H54 (cell line): ENCODE measurements at places on chromosomes 3 and 15.

DNA sequence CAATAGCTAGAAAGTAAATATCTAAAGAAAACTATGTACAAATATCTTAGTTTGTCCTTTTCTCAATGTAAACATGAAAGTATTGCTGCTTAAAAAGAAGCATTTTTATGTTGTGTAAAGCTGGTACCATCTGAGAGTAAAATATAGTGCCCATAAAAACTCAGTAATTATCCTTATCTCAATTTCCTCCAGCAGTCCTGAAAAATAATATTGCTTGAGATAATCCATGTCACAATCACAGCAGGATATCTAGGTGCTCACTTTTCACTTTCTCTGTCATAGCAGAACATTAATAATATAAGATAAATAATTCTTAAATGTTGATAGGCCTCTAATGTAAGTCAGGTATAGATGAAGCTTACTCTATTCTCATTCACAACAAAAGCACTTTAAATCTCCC, 285.5 kb downstream of the ZBBX start:
- DNase-seq, result no peak

GRCh38 chr3:50604628-50605588, 6.7 kb downstream of the CISH start:
- no peak for DNase-seq

GRCh38 chr15:67708500-67708899, 116.8 kb upstream of the SKOR1 start:
- DNase-seq, result no peak

GRCh38 chr3:29759411-29760225, 478.7 kb downstream of the RBMS3 start:
- DNase-seq, result no peak

DNA sequence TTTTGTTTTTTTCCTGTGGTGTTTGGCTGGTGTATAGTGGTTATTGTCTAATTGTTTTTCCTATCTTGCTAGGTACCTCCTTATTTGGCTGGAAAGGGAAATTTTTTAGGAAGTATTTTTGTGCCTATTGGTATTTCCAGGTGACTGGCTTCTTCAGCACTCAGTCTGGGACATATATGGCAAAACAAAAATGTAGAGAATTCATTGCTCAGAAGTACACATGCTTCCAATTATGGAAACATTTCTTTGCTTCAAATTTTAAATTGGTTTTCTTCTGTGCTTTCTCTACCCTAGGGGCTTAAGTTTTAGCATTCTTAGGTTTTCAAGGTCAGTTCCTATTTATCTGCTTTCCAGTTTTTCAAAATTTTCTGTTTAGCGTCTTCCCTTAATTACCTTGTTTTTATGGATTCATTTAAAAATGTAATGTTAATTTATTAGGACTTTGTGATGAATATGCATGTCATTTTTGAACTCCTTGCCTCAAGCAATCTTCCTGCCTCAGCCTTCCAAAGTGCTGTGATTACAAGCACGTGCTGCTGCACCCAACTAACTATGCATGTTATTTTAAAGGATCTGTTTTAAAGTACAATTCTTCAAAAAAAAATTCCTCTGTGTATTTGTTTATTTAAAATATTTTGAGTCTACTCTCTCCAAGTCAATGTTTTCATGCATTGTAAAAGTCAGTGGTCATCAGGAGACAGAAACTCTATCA, 231.9 kb upstream of the DPPA4 start:
- no peak for DNase-seq

DNA sequence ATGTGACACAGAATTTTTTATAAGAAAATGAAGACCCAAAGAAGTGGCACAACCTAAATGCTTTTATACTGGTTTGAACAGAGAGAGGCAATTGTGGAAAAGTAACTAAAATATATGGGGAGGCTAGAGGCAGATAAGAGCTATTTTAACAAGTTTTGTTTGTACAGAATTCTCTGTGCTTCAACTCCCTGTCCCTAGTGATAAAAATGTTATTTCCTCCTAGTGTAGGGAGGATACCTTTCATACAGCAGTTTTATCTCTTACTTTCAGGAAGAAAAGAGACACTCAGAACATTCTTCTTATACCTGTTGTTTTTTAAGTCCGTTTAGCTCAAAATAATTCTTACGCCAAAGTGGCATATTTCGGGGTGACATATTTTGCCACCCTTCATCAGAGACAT, 21.2 kb upstream of the ZNF639 start:
- no peak for DNase-seq

DNA sequence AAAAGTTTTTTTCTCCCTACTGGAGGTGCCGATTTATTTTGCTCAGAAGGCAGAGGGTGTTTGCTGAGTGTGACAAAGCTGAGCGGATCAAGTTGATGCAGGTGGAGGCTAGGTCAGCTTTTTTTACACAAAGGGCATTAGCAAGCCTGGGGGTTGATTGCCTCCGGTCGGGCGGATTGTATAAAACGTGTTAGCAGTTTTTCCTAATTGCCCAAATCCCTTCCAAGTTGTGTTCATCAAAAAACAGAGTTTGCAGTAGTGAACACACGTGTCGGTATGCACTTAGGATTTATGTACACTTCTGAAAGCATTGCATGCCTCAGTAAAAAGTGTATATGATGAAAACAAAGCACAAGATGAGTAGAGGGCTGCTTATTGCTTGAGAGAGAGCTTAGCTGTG, 2.6 kb downstream of the GPR160 start:
- DNase-seq, result no peak

- DNase-seq, result no peak
These were observed 21.1 kb downstream of the UPK1B start for GRCh38 chr3:119194237-119195150.

GRCh38 chr15:56919609-56920366, 1.3 kb downstream of the TCF12 start:
- DNase-seq, result peak; percentile 9

- no peak for DNase-seq
These were observed at the start of gene BHLHE40 for GRCh38 chr3:4979428-4980228. BHLHE40 (plus strand) TSS chr3:4979437; CDS start chr3:4979719, 282 bp downstream.

DNA sequence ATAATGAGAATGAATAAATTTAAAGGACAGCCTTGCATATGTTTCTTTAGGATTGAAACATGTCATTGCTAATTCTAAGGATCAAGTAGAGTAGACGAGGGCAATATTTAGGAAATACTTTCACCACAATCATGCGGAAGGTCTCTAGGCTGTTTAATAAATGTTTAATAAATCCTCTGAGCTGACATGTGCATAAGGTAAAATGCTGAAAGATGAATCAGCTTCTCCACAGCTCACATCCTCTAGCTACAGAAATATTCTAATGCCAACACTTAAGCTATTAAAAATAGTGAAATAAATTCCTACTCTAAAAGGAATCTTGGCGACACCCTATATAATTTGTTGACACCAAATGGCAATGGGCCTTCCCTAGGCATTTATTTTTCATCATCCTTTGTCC, 407.3 kb downstream of the TBL1XR1 start:
- no peak for DNase-seq

- DNase-seq, result no peak
These were observed 10.3 kb downstream of the MASP1 start for GRCh38 chr3:187281191-187281714.

- no peak for DNase-seq
These were observed 153.8 kb downstream of the MTHFS start for GRCh38 chr15:79743032-79743431.

GRCh38 chr3:20576228-20576627, 390.2 kb upstream of the SGO1 start:
- no peak for DNase-seq

- no peak for DNase-seq
These were observed 586 bp downstream of the TM4SF1 start for GRCh38 chr3:149376718-149377407.

DNA sequence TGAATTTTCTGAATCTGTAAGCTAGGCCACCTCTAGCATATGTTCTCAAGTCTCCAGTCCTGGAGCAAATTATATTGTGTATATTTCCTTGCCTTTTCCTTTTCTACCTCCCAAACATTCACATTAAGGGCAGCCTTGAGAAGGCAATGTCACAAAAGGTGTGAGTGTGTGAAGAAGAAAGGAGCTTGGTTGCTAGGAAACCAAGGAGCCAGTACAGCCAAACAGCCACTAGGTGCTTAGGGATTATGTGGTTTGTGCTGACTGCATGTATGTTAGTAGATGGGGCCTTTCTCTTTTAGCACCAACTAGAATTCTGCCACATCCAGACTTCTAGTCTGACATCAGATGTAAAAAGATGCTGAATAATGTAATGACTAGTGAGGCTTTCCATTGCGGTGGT, 118.8 kb upstream of the DAZL start:
- no peak for DNase-seq

- DNase-seq, result no peak
These were observed 570.6 kb downstream of the ZBBX start for GRCh38 chr3:166809520-166809919.

DNA sequence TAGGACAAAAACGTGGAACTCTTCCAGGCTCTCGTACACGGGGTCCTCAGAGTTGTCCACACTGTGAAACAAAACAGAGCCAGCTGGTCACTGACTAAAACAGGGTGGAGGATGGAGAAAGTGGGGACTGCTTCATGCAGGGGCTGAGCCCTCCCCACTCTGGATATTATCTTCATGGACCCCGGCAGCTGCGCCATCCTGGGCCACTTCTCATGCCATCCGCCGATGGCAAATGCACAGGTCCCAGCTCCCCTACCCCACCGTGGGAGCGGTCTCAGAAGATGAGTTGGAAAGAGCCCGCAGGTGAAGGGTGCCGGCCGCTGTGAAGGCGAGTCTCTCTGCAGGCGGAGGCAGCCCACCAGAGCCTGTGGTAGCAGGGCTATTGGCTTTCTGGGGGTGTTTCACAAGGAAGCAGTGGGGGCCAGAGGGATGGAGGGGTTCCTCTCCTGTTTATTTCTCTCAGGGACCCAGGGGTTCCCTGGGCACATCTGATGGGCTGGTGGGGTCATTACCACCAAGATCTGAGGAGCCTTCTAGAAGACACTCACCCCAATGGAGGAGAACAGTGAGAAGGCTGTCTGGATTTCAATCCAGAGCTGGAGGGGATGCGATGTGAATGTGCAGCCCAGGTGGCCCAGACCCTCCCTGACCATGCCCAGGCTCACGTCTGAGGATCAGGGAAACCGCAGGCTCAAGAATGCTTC, 177.3 kb downstream of the KLF13 start:
- DNase-seq, result no peak

DNA sequence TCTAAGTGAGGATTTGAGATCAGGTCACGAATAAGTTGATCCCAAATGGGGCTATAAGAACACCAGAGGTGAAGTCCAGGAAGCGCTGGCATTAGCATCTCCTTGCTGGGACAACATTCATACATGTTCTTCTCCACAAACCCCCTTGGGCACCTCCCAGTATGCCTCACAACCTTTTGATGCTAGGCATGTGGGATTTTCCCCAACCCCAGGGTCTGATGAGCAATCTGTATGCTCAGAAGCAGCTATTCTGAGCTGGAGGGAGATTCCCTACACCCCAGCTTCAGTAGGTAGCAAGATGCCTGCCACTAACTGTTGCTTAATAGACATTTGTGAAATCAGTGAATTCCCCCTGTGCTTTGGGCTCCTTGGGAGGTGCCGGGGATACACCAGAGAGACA, 32.2 kb downstream of the SLC6A11 start:
- DNase-seq, result no peak

DNA sequence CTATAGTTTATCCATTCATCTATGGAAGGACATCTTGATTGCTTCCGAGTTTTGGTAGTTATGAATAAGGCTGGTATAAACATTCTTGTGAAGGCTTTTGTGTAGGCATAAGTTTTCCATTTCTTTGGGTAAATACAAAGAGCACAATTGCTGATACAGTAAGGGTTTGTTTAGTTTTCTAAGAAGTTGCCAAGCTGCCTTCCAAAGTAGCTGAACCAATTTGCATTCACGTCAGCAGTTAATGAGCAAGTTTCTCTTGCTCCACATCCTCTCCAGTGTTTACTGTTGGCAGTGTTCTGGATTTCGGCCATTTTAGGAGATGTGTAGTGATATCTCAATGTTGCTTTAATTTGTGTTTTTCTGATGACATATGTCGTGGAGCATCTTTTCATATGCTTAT, 34.2 kb downstream of the GABRA5 start:
- no peak for DNase-seq

- no peak for DNase-seq
These were observed 6.4 kb downstream of the NSUN3 start for GRCh38 chr3:94069194-94069813.

DNA sequence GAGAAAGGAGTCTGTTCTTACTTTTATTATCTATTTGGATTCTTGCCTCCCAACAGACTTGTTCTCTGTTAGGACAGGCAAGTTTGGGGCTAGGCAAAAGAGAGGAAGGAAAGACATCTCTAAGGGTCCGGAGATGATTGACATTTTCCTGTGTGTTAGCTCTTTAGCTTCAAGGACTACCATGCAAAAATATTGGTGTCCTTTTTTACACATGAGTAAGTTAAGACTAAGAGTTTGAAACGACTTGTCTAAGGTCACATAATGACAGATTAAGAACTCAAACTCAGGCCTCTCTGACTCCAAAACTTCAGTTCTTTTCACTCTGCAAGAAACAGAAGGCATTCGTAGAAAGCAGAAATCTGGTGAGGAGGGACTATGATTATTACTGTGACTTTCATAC, 5.9 kb downstream of the LMCD1 start:
- DNase-seq, result no peak

- DNase-seq, result no peak
These were observed 365.9 kb upstream of the PROK2 start for GRCh38 chr3:72150634-72151412.

GRCh38 chr3:14177580-14178246, 688 bp downstream of the XPC start:
- DNase-seq, result no peak

GRCh38 chr3:59486520-59486919, 436.7 kb upstream of the CFAP20DC start:
- no peak for DNase-seq

DNA sequence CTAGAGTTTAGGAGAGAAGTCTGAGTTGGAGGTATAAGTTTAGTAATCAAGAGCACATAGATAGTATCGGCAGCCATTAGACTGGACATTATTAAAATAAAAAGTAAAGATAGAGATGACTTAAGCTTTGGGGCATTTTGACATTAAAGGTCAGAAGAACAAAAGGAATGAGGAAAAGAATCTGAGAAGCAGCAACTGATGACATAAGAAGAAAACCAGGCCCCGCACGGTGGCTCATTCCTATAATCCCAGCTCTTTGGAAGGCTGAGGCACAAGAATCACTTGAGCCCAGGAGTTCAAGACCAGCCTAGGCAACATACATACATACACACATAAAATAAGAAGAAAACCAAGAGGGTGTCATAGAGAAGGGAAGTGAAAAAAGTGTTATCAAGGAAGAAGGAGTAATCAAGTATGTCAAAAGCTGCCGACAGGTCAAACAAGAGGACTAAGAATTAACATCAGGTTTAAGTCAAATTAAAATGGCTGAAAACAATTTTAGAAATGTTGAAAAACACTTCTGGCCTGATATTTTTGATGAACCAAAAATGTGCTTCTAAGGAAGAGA, 38.9 kb downstream of the ACAP2 start:
- DNase-seq, result no peak

GRCh38 chr3:124920718-124921117, 13.8 kb downstream of the MUC13 start:
- DNase-seq, result no peak
